A549 (cell line): ENCODE measurements at places on chromosomes 5 and 9. TPM values are rescaled to one million over a fixed set of nuclear protein-coding genes. Genes with fewer than 3 reads are reported as not detected.

Gene CCDC183
- 0.58 to 1.1 TPM (median 0.90 TPM) in 3 replicates for polyA plus RNA-seq

Gene CDH10
- polyA plus RNA-seq, result 0.38 to 0.63 TPM (median 0.47 TPM) in 3 replicates

Gene ANXA2R
- 1.7 to 2.1 TPM (median 2.1 TPM) in 3 replicates for polyA plus RNA-seq

Gene DOCK8
- polyA plus RNA-seq, result 0.18 to 0.54 TPM (median 0.27 TPM) in 3 replicates

Gene ANKRD34B
- polyA plus RNA-seq, result 0.01 TPM in 1 of 3 replicates, not detected in the others

Gene TTC16
- not detected in 3 replicates for polyA plus RNA-seq

Gene CDH18
- polyA plus RNA-seq, result not detected in 3 replicates

Gene C9orf40
- polyA plus RNA-seq, result 11.7 to 14.4 TPM (median 13.6 TPM) in 3 replicates

Gene MZB1
- polyA plus RNA-seq, result 0.09 to 0.14 TPM in 2 of 3 replicates, not detected in the other

Gene BTNL3
- not detected in 3 replicates for polyA plus RNA-seq

Gene NRG2
- 0.74 to 1.0 TPM (median 1.00 TPM) in 3 replicates for polyA plus RNA-seq

Gene ZNF618
- polyA plus RNA-seq, result 9.2 to 10.3 TPM (median 10.0 TPM) in 3 replicates

Gene TAL2
- polyA plus RNA-seq, result 0.15 to 0.33 TPM (median 0.16 TPM) in 3 replicates

Gene SLC34A3
- 0.04 to 0.05 TPM (median 0.05 TPM) in 3 replicates for polyA plus RNA-seq

Gene MUSK
- polyA plus RNA-seq, result not detected in 3 replicates

Gene CD274
- polyA plus RNA-seq, result 3.0 to 3.4 TPM (median 3.2 TPM) in 3 replicates

Gene MARVELD2
- polyA plus RNA-seq, result 2.3 to 2.9 TPM (median 2.3 TPM) in 3 replicates

Gene MVB12B
- 4.3 to 5.1 TPM (median 4.6 TPM) in 3 replicates for polyA plus RNA-seq

Gene SPINK6
- polyA plus RNA-seq, result 0.79 to 1.2 TPM (median 1.0 TPM) in 3 replicates

Gene SLC35D2
- 13.8 to 15.2 TPM (median 13.8 TPM) in 3 replicates for polyA plus RNA-seq

Gene FBP1
- polyA plus RNA-seq, result 0.07 TPM in 1 of 3 replicates, not detected in the others

Gene TNFSF8
- not detected in 3 replicates for polyA plus RNA-seq

Gene FRRS1L
- polyA plus RNA-seq, result 0.42 to 0.59 TPM (median 0.54 TPM) in 3 replicates

Gene TBC1D9B
- polyA plus RNA-seq, result 60.1 to 68.1 TPM (median 64.7 TPM) in 3 replicates

Gene ADAMTS2
- 0.03 TPM in 1 of 3 replicates, not detected in the others for polyA plus RNA-seq

Gene RUFY1
- 31.7 to 33.7 TPM (median 33.3 TPM) in 3 replicates for polyA plus RNA-seq

Gene SPATA31A3
- not detected in 3 replicates for polyA plus RNA-seq

Gene SHROOM1
- polyA plus RNA-seq, result 5.4 to 7.2 TPM (median 6.0 TPM) in 3 replicates

Gene ZNF454
- polyA plus RNA-seq, result not detected in 3 replicates

Gene FBP2
- polyA plus RNA-seq, result not detected in 3 replicates

Gene KCTD16
- polyA plus RNA-seq, result 0.10 to 0.17 TPM (median 0.15 TPM) in 3 replicates

Gene SEMA4D
- polyA plus RNA-seq, result 4.5 to 7.2 TPM (median 5.8 TPM) in 3 replicates

Gene PDE8B
- 2.8 to 4.0 TPM (median 2.9 TPM) in 3 replicates for polyA plus RNA-seq

Gene STPG3
- not detected in 3 replicates for polyA plus RNA-seq

Gene PFN3
- not detected in 3 replicates for polyA plus RNA-seq

Gene SOX30
- 0.08 TPM in 2 of 3 replicates, not detected in the other for polyA plus RNA-seq

Gene FBXL7
- polyA plus RNA-seq, result 0.90 to 1.1 TPM (median 0.90 TPM) in 3 replicates

Gene MAMDC4
- polyA plus RNA-seq, result 7.3 to 9.1 TPM (median 7.6 TPM) in 3 replicates

Gene C6
- polyA plus RNA-seq, result not detected in 3 replicates

Gene PLPP1
- 23.9 to 40.4 TPM (median 37.7 TPM) in 3 replicates for polyA plus RNA-seq

Gene POU5F2
- not detected in 3 replicates for polyA plus RNA-seq

Gene SLIT3
- 18.3 to 22.9 TPM (median 21.2 TPM) in 3 replicates for polyA plus RNA-seq

Gene PCDHGA12
- 0.03 TPM in 1 of 3 replicates, not detected in the others for polyA plus RNA-seq

Gene RASGRF2
- 1.4 to 2.2 TPM (median 1.8 TPM) in 3 replicates for polyA plus RNA-seq
